A549 treated with Mapracorat at 1 μM for 4 hours (cell line): ENCODE measurements at places on chromosomes 13 and 19. TPM values are rescaled to one million over a fixed set of nuclear protein-coding genes. Genes with fewer than 3 reads are reported as not detected.

The PRKCG gene
- 3.8 to 7.2 TPM (median 6.5 TPM) in 5 replicates for total RNA-seq

The C2CD4C gene
- 0.30 to 0.73 TPM (median 0.51 TPM) in 5 replicates for total RNA-seq

The CD37 gene
- not detected in 5 replicates for total RNA-seq

The B9D2 gene
- 22.8 to 33.3 TPM (median 31.3 TPM) in 5 replicates for total RNA-seq

The OR7D2 gene
- total RNA-seq, result not detected in 5 replicates

The KIR2DL4 gene
- total RNA-seq, result not detected in 5 replicates

The CGB5 gene
- total RNA-seq, result 0.38 to 0.85 TPM (median 0.62 TPM) in 4 of 5 replicates, not detected in the other

The ICAM5 gene
- total RNA-seq, result 0.29 to 1.4 TPM (median 1.1 TPM) in 5 replicates

The PBX4 gene
- total RNA-seq, result 1.3 to 2.2 TPM (median 1.7 TPM) in 5 replicates

The TMEM238 gene
- 2.5 to 10.7 TPM (median 9.7 TPM) in 5 replicates for total RNA-seq

The ZNF611 gene
- total RNA-seq, result 1.8 to 3.7 TPM (median 2.1 TPM) in 5 replicates

The ZNF723 gene
- not detected in 5 replicates for total RNA-seq

The CERS1 gene
- 4.2 to 6.1 TPM (median 5.2 TPM) in 5 replicates for total RNA-seq

The CYP2F1 gene
- not detected in 5 replicates for total RNA-seq

The ZNF490 gene
- 0.29 to 0.89 TPM (median 0.77 TPM) in 5 replicates for total RNA-seq

The ZNF93 gene
- total RNA-seq, result not detected in 5 replicates

The EPSTI1 gene
- 0.10 to 0.28 TPM (median 0.20 TPM) in 5 replicates for total RNA-seq

The SYCN gene
- total RNA-seq, result not detected in 5 replicates

The SLC6A16 gene
- 0.64 to 1.7 TPM (median 1.4 TPM) in 5 replicates for total RNA-seq

The DNASE2 gene
- 26.6 to 32.2 TPM (median 29.9 TPM) in 5 replicates for total RNA-seq

The ZNF439 gene
- not detected in 5 replicates for total RNA-seq

The CALR3 gene
- 0.28 TPM in 1 of 5 replicates, not detected in the others for total RNA-seq

The EVI5L gene
- 1.1 to 1.9 TPM (median 1.8 TPM) in 5 replicates for total RNA-seq

The RNF17 gene
- not detected in 5 replicates for total RNA-seq

The ZNF813 gene
- total RNA-seq, result 0.13 to 0.37 TPM (median 0.17 TPM) in 5 replicates

The CEACAM16 gene
- 0.17 to 0.18 TPM in 2 of 5 replicates, not detected in the others for total RNA-seq

The CLEC4G gene
- total RNA-seq, result not detected in 5 replicates

The GJB6 gene
- not detected in 5 replicates for total RNA-seq

The ATP4A gene
- total RNA-seq, result 0.06 TPM in 1 of 5 replicates, not detected in the others

The COX6B2 gene
- 0.33 to 4.4 TPM (median 1.0 TPM) in 5 replicates for total RNA-seq

The SPRYD7 gene
- total RNA-seq, result 9.8 to 12.8 TPM (median 10.8 TPM) in 5 replicates

The NLRP5 gene
- not detected in 5 replicates for total RNA-seq

The ETV2 gene
- total RNA-seq, result 1.7 to 3.1 TPM (median 2.9 TPM) in 5 replicates

The KIR2DL3 gene
- total RNA-seq, result not detected in 5 replicates

The RASGRP4 gene
- total RNA-seq, result not detected in 5 replicates

The SMAD9 gene
- total RNA-seq, result 0.06 to 0.13 TPM (median 0.06 TPM) in 5 replicates

The HRC gene
- total RNA-seq, result not detected in 5 replicates

The VSTM1 gene
- total RNA-seq, result 0.52 to 0.83 TPM (median 0.57 TPM) in 4 of 5 replicates, not detected in the other

The DZIP1 gene
- 10.1 to 13.5 TPM (median 12.0 TPM) in 5 replicates for total RNA-seq

The F7 gene
- total RNA-seq, result 0.07 to 0.11 TPM (median 0.07 TPM) in 5 replicates

The PSG3 gene
- total RNA-seq, result 0.07 to 0.18 TPM (median 0.14 TPM) in 3 of 5 replicates, not detected in the others

The MAB21L1 gene
- total RNA-seq, result not detected in 5 replicates

The FSD1 gene
- total RNA-seq, result 7.4 to 9.3 TPM (median 8.8 TPM) in 5 replicates

The FCER2 gene
- total RNA-seq, result not detected in 5 replicates

The COX7A1 gene
- total RNA-seq, result not detected in 5 replicates

The SPRY2 gene
- total RNA-seq, result 12.7 to 16.1 TPM (median 14.9 TPM) in 5 replicates

The CD33 gene
- total RNA-seq, result 0.15 TPM in 2 of 5 replicates, not detected in the others

The PSPN gene
- 0.49 to 1.4 TPM (median 0.70 TPM) in 5 replicates for total RNA-seq

The CEBPA gene
- total RNA-seq, result 5.3 to 10.2 TPM (median 8.8 TPM) in 5 replicates

The SLC10A2 gene
- not detected in 5 replicates for total RNA-seq

The ADAT3 gene
- total RNA-seq, result 2.4 to 6.7 TPM (median 5.2 TPM) in 5 replicates

The MBD3L1 gene
- not detected in 5 replicates for total RNA-seq

The IGFL2 gene
- 0.20 to 1.3 TPM (median 0.34 TPM) in 5 replicates for total RNA-seq

The CYP4F2 gene
- 0.07 to 0.19 TPM (median 0.15 TPM) in 3 of 5 replicates, not detected in the others for total RNA-seq

The TEX29 gene
- 0.27 TPM in 1 of 5 replicates, not detected in the others for total RNA-seq
